ENCODE measurements at places on chromosomes 7 and 10.

- H3K4me1 ChIP-seq = peaks cover 24% of the 10 kb centered on the region
- H3K27me3 ChIP-seq = no peaks in the 10 kb centered on the region
- no peak overlapping the region for H3K27ac ChIP-seq
- H3K36me3 ChIP-seq = no peaks in the 10 kb centered on the region
- DNase-seq = no peak
Observed at GRCh38 chr7:94451187-94451586, 56.5 kb downstream of the COL1A2 start.

DNA sequence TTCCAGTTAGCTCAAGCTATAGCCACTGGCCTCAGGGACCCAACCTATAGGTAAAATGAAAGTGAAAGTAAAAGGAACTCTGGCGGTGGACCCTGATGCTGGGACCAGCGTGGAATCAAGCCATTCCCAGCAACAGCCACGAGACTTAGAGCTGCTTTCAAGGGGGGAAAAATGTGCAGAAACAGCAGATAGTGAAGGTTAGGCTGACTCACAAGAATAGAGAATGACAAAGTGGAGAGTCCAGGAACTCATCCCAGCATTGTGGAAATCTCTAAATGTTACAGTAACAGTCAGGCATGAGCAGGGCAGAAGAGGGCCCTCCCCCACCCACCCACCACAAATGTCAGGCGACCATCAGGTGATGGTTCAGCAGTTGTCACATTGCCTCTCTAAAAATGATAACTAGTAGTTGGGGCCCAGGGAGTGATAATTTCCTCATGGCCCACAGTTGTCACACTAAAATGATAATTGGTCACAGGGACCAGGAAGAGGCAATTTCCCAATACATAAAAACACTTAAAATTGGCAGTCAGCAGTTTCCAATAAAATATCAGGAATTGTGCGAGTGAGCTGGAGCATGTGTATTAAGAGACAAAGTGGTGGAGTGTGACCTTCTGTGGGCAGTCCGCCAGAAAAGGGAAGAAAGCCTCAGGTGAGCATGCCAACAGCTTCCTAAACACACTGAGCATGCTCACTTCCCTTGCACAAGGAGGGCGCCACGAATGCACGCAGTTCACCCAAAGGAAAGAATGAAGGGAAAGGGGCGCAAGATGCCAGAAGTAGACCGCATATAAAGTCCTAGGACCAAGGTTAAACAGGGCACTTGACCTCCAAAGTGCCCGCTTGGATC lies 129.8 kb upstream of the PPP1R3A start:
- no peaks in the 10 kb centered on the region for H3K27me3 ChIP-seq
- peak overlapping the region; percentile 57 for H3K27ac ChIP-seq
- peak overlapping the region; percentile 5 for H3K4me3 ChIP-seq

GRCh38 chr10:101133489-101134298 lies 2.6 kb downstream of the TLX1 start:
- H3K4me1 ChIP-seq = peaks cover 46% of the 10 kb centered on the region
- no peaks in the 10 kb centered on the region for H3K36me3 ChIP-seq
- no peak overlapping the region for H3K4me3 ChIP-seq
- H3K27me3 ChIP-seq = peaks cover 98% of the 10 kb centered on the region

DNA sequence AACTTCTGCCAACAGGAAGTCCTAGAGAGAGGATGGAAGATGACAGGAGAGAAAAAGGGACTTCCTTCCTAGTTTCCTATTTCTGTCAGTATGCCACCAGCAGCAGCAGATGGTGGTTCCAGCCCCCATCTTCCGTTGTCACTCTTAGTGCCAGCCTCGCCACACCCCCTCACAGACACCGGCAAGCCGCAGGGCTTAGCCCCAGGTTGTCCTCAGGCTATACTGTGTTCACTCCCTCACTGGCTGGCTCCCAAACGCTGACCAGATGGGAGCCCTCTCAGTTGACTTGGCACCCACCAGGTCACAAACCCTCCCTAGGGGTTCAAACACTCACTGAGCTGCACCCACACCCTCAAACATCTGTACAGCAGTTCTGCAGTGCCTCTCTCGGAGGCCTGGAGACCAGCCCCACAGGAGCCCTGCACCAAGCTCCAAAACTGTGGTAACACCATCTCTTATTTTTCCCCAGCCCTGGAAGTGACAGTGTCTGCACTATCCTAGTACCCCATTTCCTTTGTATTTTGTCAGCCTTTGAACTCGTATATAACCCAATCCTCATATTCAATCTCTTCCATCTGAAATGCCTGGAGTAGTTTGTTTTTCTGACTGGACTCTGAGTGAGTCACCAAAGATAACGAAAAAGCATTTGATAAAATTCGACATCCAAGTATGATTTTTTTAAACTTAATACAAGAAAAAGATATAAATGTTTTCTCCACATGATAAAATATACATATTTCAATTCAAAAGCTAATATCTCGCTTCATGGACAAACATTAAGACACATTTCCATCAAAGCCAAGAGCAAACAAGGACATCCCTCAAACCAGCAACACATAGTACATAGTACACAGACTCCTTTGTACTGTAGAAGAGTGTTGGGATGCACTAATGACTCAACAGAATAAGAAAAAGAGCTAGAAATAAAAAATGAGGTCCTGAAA lies 34.5 kb downstream of the SMURF1 start:
- peaks cover 20% of the 10 kb centered on the region for H3K4me1 ChIP-seq
- peak; percentile 32 for DNase-seq
- H3K27me3 ChIP-seq = no peaks in the 10 kb centered on the region
- no peaks in the 10 kb centered on the region for H3K36me3 ChIP-seq
- no peak overlapping the region for H3K4me3 ChIP-seq

DNA sequence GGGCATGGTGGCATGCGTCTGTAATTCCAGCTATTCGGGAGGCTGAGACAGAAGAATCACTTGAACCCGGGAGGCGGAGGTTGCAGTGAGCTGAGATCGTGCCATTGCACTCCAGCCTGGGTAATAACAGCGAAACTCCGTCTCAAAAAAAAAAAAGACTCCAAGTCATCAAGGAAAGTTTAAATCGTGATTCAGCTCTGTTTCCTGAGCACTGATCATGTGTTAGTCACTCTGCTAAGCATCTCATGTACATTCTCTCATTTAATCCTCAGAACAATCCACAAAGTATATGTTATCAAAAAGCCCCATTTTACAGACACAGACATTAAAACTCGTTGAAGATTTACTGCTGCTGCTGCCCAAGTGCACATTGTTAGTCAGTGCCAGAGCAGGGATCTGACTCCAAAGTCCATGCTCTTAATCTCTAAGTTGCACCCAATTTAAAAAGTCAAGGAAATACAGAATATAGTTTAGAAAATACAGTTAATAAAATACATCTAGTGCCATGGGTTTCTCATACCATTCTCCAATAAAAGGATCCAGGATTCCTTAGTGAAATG lies 6.2 kb downstream of the PIK3AP1 start:
- no peak overlapping the region for H3K4me3 ChIP-seq
- no peaks in the 10 kb centered on the region for H3K4me1 ChIP-seq
- H3K27me3 ChIP-seq = no peaks in the 10 kb centered on the region
- H3K36me3 ChIP-seq = no peaks in the 10 kb centered on the region

- H3K27ac ChIP-seq = no peak overlapping the region
- no peaks in the 10 kb centered on the region for H3K27me3 ChIP-seq
- no peak for DNase-seq
- no peaks in the 10 kb centered on the region for H3K36me3 ChIP-seq
- H3K4me3 ChIP-seq = no peak overlapping the region
Observed at GRCh38 chr10:105758209-105758998, 1117.3 kb downstream of the SORCS3 start.

- no peak overlapping the region for H3K4me3 ChIP-seq
- peaks cover 15% of the 10 kb centered on the region for H3K4me1 ChIP-seq
- H3K27me3 ChIP-seq = no peaks in the 10 kb centered on the region
- no peak for DNase-seq
Observed at GRCh38 chr7:127383123-127383835, 9.2 kb downstream of the ZNF800 start.

Measured in heart right ventricle (tissue), 16 donors.